ENCODE measurements at places on chromosomes 7 and 10. TPM values are rescaled to one million over a fixed set of nuclear protein-coding genes. Genes with fewer than 3 reads are reported as not detected.
A peak's percentile ranks its signal among the peaks of the same experiment; 100 is the strongest.

CYP2C9 gene
- not detected for total RNA-seq

ACSL5 gene
- 58.1 TPM for total RNA-seq

TDRD1 gene
- total RNA-seq = 0.05 TPM

SLC16A9 gene
- total RNA-seq = not detected

- H3K36me3 ChIP-seq = no peaks in the 10 kb centered on the region
- peaks cover 14% of the 10 kb centered on the region for H3K4me1 ChIP-seq
- peak overlapping the region; percentile 84 for H3K4me3 ChIP-seq
- no peak overlapping the region for H3K27ac ChIP-seq
- H3K27me3 ChIP-seq = peaks cover 6% of the 10 kb centered on the region
Measured at GRCh38 chr10:132963430-132963960, 21.1 kb upstream of the CFAP46 start.

DNA sequence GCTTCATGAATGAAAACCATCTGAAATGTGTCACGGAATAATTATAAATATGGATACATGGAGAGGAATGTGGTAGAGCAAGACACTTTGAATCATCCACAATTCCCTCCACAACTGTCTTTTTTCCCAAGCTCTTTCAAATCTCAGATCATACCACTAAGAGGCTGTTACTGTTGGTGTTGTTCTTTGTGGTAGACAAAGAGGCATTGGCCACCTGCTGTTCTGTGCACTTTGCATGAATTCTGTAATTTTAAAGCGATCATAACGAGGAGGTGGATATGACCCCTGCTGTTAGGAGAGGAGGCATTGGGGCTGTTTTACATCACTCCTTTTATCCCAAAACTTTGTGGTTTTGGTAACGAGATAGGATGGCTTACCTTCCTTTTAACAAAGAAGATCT, 141.2 kb upstream of the KLF6 start:
- peak overlapping the region; percentile 12 for H3K27ac ChIP-seq
- peaks cover 3% of the 10 kb centered on the region for H3K36me3 ChIP-seq
- H3K4me3 ChIP-seq = no peak overlapping the region
- no peak for DNase-seq
- H3K27me3 ChIP-seq = no peaks in the 10 kb centered on the region
- peaks cover 19% of the 10 kb centered on the region for H3K4me1 ChIP-seq

DNA sequence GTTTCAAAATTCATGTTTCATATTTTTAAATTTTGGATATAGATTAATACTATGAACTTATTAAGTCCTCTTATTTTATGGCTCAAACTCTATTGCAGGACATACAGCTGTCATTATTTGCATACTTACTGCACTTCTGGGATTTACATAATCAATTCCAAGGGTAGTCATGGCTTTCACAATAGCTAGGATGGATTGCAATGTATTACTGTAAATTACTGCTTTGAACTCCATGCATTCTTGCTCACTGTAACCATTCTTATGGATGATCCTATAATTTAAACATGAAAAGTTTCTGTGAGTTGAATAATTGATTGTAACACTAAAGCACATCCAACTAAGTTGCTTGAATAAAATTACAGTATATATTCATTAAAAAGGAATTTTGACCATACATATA, 23.5 kb downstream of the GNAT3 start:
- no peak overlapping the region for H3K27ac ChIP-seq
- no peaks in the 10 kb centered on the region for H3K4me1 ChIP-seq
- no peaks in the 10 kb centered on the region for H3K36me3 ChIP-seq
- H3K27me3 ChIP-seq = no peaks in the 10 kb centered on the region
- DNase-seq = no peak

DNA sequence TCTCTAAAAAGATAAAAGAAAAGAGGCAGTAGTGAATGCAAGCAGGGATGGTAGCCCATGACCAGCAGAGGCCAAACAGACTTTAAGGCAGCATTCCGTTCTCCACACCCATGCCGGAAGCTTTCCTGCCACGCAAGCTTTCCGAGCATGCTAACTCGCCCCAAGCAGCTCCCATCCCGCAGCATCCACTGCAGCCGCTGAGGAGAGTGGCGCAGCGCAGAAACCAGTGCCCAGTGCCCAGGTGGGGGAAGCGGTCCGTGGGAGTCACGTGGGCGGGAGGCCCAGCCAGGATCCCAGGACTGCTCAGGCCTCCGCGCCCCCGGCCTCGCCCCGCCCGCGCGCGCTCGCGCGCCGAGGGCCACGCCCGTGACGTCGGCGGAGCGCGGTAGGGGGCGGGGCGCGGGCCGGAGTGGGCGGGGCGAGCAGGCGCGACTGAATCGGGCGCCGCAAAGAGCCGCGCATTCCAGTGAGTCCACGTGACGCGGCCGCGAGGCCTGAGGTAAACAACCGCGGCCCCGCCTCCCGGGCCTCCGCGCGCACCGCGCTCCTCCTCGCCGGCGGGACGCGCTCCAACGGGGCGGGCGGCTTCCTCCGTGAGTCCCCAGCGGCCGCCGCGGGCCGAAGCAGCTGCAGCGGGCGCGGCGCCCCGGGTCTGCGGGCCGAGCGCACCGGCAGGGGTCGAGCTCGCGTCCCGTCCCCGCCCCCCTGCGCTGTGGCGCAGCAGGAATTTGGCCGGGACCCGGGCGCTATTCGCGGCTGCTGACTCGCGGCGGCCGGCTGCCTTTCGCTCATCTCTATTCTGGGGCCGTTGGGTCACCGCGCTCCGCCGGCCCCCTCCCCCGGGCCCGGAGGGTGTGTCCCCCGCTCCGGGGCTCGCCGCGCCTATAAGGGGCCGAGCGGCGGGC, at the start of gene OTUD1:
Gene OTUD1 (plus strand): TSS at position 529 of the 905 bp plus-strand sequence. CDS start 383 bp downstream, outside the sequence.
- peaks cover 3% of the 10 kb centered on the region for H3K27me3 ChIP-seq
- H3K4me1 ChIP-seq = peaks cover 34% of the 10 kb centered on the region
- H3K4me3 ChIP-seq = peak within 1 kb of the TSS; percentile 84
- peaks cover 8% of the 10 kb centered on the region for H3K36me3 ChIP-seq
- DNase-seq = peak; percentile 94
